Retinal pigment epithelial cell (primary cell): ENCODE measurements at places on chromosomes 7 and 10.

DNA sequence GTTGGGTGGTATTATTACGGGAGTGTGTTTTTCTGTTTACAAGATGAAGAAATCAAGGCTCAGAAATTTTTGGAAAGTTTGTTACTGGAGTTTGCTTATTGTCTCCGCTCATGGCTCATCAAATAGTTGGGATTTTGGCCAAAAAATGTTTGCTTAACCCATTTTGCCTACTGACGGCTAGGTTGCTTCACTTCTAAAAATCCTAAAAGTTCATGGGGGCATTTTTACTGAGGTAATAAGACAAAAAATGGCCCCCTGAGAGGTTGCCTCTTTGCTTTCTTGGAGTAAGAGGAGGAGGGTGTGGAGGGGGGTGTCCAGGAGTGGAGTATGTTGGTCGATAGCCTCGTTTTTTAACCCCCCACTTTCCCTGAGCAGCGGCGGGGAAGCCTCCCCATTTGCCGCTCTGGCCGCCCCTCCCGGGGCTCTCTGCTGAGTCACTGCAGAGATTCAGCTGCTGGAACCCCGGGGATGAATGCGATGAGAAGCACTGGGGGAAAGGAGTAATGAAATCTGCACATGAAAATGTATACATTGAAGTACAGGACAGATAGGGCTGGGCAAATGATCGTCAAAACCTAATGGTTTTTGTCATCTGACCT, 1.5 kb downstream of the MEST start:
- no peak for DNase-seq

DNA sequence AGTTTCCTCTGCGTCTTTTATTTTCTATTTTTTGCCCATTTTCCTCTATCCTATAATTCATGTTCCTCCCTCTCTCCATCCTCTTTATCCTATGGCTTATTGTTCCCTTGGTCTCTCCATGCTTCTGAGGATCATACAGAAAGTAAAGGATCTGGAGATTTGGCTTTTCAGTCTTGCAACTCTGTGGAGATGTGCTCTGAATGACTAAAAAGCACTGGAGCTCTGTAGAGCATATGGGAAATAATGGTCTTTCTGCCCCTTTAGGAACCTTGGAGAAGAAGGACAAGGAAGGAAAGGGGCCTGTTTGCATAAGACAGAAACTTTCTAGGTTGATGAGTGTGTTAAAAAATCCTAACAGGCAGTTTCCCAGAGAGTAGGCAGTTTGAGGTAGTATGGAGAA, 120.1 kb downstream of the PHTF2 start:
- DNase-seq, result no peak

DNA sequence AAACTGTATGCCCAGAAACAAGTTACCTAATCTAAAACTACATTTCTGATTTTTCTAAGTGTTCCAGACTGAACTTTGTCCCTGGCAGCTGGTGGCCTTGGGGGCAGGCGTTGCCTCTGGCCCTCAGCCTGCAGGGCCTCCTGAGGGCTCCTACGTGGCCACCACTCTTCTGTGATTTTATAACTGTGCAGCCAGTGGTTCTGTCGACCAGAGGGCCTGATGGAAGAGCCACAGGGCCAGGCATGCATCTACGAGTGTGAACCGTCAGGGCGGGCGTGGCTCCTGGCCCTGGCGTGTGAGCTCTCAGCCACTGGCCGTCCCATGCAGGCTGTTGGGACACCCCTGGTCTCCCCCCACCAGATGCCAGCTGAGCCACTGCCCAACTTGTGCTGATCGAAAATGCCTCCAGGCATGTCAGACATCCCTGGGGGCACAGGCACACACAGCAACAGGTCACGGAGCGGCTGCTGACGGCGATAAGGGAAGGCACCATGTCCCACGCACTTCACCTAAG, 173.4 kb downstream of the ZMYND11 start:
- no peak for DNase-seq

DNA sequence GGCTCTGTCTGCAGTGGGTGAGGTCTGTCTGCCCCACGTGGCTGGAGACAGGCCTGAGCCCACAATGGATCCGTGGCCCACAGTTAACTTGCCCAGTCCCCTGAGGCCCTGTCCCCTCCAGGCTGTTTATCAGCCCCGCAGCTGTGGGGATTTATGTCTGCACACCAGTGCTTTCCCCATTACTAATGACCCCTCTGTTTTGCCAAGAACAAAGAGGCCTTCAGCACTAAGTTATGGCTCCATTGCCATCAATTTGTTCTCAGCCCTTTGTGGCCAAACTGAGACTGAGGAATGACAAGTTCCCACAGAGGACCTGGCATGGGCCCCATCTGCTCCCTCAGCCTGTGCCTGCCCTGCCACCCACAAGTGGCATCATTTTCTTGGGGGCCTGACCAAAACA, 138.2 kb downstream of the C10orf105 start:
- DNase-seq, result no peak

GRCh38 chr7:25842201-25842733, 309.7 kb upstream of the NFE2L3 start:
- no peak for DNase-seq

GRCh38 chr10:118610577-118610976, 15.1 kb upstream of the PRLHR start:
- DNase-seq, result no peak

DNA sequence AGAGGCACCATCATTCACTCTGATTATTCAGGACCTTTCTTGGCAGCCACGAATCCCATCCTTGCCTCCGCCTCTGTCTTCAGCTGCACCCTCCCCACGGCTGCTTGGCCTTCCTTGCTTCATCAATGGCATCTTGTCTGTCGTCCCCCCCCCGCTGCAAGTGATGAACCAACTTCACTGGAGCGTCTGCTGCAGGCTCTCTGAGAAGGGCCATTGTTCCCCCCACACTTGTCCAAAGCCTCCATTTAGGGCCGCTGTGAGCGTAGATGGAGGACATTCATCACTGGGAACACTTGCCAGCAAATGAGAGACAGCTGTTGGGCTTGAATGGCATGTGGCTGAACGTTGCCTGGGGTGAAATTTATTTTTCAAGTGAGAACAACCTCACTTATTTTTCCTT, 20.1 kb downstream of the AFAP1L2 start:
- no peak for DNase-seq

DNA sequence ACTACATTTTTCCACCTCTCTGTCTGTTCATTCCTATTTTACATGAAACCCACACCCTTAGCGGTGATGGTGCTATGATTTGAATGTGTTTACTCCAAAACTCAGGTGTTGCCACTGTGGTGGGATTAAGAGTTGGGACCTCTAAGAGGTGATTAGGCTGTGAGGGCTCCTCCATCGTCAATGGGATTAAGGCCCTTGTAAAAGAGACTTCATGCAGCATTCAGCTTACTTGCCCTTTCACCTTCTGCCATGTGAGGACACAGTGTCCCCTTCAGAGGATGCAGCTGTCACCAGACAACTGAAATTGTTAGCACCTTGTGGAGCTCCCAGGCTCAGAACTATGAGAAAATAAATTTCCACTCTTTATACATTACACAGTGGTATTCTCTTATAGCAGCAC, 182.2 kb downstream of the NOC3L start:
- DNase-seq, result no peak

GRCh38 chr7:136942401-136942800, 73.9 kb downstream of the CHRM2 start:
- no peak for DNase-seq

- DNase-seq, result peak; percentile 71
Measured at GRCh38 chr10:93752761-93753160, 5.0 kb upstream of the LGI1 start.

DNA sequence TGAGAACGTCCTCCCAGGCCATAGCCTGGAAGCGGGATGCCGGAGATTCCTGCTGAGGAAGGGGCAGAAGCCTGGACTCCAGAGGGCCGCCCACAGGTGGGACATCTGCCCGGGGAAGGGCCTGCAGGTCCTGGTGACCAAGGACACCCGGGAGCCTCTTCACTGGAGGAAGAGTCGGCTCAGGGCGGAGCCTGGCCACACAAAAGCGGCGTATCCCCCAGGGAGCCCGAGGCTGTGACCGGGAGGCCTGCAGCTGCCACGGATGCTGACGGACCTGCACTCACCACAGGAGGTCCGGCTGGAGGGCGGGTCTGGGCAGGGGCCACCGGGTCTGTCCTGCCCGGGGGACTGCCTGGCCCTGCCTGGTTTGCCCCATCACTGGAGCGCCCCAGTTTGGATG, 15.5 kb upstream of the ADGRA1 start:
- no peak for DNase-seq

- DNase-seq, result no peak
Measured at GRCh38 chr10:86165666-86166065, 200.9 kb downstream of the GRID1 start.

- DNase-seq, result no peak
Measured at GRCh38 chr7:104296266-104296665, 32.1 kb upstream of the LHFPL3 start.

DNA sequence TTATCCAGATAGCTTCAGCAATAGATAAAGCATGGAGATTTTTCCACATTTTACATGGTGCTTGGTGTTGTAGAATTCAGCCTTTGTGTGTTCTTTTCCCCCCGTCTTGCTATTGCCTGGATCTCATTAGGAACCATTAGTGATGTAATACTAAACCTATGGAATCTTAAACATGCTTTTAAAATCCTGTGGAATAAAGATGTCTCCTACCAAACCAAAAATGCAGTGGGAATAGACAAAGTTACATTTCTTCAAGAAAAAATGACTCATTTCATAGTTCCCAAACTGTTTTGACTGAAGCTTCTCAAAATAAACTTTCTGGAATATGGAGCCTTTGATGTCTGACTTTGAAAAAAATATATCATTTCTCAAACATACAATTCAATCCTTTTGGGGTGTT, 44.0 kb downstream of the CALD1 start:
- no peak for DNase-seq

DNA sequence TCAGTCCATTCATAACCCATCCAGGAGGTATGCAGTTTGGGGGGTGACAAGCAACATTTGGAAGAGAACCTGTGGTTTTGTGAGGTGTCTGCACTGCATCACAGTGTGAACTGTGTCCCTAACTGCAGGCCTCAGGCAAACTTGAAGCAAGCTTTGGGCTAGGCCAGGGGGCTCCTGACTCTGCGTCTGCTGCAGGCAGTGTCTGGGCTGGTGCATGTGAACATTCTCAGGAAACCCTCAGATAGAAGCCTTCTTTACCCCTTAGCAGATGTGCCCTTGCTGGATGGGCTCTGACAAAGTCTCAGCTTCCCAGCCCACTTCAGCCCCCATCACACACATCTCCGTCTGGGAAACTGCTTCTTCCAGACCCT, 61.0 kb downstream of the VIPR2 start:
- DNase-seq, result no peak

DNA sequence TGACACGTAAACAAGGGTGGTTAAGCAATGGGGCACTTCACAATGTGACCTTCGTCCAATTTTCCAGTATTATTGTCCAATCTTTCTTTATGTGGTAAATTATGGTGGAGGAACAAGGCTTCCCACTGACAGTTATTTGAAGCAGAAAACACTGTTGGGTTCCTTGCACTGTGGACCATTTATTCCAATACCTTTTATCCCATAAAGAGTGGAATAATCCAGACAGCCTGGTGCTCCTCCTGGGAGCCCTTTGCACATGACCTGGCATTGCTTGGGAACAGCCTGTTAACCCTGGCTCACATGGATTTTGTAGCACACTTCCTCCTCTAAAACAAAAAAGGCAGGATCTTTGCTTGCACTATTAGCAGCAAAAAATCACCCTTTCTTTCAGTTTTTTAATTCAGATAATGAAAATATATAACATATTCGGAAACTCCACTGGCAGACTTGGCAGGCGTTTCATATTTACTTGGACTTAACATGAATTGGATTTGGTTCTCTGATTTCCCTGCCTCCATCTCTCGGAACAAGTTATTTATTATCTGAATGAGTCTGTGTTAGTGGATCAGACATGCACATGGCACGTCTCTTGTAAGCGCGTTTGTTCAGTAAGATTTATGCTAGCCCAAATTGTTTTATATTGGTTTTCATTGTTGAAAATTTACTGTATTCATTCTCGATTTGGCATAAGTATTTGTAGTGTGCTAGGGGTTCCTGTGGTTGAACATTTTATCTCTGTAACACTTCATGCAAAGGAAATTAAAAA, 59.3 kb downstream of the BMPER start:
- no peak for DNase-seq

GRCh38 chr10:106929291-106929895, 235.1 kb downstream of the SORCS1 start:
- no peak for DNase-seq

- DNase-seq, result no peak
Measured at GRCh38 chr10:88271761-88272543, 311.2 kb downstream of the RNLS start.

GRCh38 chr10:59366290-59366689, 3.9 kb upstream of the FAM13C start:
- DNase-seq, result no peak

DNA sequence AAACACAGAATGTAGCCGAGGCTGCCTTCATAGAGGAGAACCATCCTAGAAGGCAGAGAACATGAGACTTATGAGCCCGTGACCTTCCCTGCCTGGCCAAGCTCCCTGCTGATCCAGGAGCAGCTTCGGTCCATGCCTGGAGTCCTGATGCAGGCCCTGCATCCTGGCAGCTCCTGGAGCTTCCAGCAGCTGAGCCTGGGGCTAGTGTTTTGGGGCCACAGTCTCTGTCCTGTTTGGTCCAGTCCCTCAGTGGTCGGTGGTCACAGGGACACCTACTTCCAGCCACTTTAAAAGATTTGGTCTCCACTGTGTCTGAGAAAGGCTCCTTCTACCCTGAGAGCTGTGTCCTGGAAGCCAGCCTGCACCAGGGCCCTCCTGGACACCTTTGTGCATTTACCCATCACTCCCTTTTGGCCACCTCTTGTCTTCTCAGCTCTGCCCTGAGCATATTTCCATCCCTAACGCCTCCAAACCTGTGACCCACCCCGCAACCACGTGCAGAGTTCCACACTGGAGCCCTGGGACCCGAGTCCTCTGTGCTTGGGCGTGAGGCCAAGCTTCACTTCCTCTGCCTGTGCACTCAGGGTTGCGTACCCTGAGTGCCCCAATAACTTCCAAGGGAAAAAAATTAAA, 315.2 kb upstream of the ZNF32 start:
- no peak for DNase-seq

DNA sequence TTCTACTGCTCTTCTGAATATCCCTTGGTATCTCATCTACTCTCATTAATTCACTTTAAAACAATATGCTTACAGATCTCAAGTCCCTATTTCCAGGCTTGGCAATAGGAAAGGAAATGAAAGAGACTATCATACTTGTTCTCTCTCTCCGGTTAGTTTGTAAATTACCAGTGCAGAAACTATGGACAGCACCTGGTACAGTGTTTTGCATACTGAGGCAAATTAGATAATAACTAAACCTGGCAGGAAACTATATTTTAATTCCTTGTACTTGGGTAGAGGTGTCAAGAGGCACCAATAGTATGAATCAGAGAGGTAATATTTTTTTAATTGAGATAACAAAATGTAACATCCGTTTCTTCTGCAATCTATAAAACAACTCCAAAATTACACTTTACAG, 97.7 kb upstream of the TMEM196 start:
- no peak for DNase-seq

- DNase-seq, result no peak
Measured at GRCh38 chr7:146117576-146117975, 975 bp downstream of the CNTNAP2 start.

GRCh38 chr7:22934473-22935065, 79.4 kb downstream of the HYCC1 start:
- DNase-seq, result no peak
